ENCODE measurements at places on chromosomes 1 and 21. TPM values are rescaled to one million over a fixed set of nuclear protein-coding genes. Genes with fewer than 3 reads are reported as not detected.

RASAL2 gene
- total RNA-seq, result 12.4 TPM

LCE6A gene
- not detected for total RNA-seq

FCRL6 gene
- not detected for total RNA-seq

DNA sequence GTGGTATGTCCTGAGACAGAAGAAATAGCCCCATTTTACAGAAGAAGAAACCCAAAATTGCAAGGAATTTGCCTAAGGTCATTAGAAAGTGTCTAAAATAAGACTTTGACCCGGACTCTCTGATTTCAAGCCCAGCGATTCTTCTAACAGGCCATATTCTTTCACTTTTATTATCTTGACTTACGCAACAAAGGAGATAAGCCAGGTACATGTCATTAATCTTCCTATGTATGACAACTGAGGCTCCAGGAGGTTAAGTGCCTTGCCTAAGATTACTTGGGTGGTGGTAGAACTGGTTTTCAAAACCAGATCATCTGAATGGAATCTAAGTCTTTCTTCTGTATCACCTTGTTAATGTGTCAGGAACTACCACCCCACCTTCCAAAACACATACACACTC lies 124.3 kb downstream of the PBX1 start:
- no peak overlapping the region for H3K27ac ChIP-seq
- no peak overlapping the region for H3K4me3 ChIP-seq
- no peak for DNase-seq
- peaks cover 14% of the 10 kb centered on the region for H3K4me1 ChIP-seq
- peaks cover 8% of the 10 kb centered on the region for H3K36me3 ChIP-seq
- H3K27me3 ChIP-seq, result no peaks in the 10 kb centered on the region

GRCh38 chr1:89339039-89339438 lies 24.8 kb upstream of the GBP6 start:
- no peaks in the 10 kb centered on the region for H3K36me3 ChIP-seq
- H3K4me3 ChIP-seq, result no peak overlapping the region
- no peaks in the 10 kb centered on the region for H3K4me1 ChIP-seq
- no peak overlapping the region for H3K27ac ChIP-seq

All from glutamatergic neuron (in vitro differentiated cells).